ENCODE measurements at places on chromosomes 7 and 10.

DNA sequence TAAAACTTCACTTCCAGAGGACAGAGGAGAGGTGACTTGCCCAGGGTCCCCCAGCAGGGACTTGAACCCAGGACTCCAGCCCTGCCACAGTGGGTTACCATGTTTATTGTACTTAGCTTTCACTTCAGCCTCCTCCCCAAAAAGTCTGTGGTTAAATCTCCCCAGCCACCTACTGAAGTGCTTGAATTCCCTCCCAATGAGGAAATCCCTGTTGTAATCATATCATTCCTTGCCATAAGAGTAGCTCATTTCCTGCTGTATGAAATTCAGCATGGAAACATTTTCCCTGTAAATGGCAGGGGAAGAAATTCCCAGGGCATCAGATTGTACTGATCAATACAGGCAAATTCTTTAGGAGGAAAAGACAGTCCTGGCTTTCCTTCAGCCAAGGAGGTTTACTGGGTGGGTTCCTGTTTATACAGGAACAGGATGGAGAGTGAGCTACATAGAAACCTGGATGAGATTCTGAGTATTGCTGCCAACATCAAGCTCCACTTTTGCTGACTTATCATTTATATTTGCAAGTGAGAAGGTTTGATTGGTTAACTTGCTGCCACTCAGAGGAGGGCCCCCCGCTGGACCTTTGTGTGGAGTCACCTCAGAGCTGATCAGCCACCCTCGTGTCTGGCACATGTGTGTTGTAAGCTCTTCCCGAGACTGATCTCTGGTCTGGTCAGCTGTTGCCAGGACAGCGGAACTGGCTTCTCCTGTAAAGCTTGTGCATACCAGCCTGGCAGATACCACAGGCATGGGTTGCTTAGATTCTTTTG is 16.4 kb upstream of the PDZD8 start:
- DNase-seq = no peak

DNA sequence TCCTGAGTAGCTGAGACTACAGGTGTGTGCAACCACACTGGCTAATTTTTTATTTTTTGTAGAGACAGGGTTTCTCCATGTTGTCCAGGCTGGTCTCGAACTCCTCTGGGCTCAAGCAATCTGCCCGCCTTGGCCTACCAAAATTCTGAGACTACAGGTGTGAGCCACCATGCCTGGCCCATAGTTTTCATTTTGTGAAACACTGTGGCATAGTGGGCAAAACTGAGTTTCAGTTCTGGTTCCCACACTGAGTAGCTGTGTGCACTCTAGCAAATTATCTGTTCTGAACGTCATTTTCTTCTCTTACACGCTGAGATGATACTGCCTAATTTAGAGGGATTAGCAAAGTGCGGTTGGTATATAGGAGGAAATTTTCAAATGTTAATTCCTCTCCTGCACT is 13.5 kb downstream of the ATP5MK start:
- DNase-seq = no peak

DNA sequence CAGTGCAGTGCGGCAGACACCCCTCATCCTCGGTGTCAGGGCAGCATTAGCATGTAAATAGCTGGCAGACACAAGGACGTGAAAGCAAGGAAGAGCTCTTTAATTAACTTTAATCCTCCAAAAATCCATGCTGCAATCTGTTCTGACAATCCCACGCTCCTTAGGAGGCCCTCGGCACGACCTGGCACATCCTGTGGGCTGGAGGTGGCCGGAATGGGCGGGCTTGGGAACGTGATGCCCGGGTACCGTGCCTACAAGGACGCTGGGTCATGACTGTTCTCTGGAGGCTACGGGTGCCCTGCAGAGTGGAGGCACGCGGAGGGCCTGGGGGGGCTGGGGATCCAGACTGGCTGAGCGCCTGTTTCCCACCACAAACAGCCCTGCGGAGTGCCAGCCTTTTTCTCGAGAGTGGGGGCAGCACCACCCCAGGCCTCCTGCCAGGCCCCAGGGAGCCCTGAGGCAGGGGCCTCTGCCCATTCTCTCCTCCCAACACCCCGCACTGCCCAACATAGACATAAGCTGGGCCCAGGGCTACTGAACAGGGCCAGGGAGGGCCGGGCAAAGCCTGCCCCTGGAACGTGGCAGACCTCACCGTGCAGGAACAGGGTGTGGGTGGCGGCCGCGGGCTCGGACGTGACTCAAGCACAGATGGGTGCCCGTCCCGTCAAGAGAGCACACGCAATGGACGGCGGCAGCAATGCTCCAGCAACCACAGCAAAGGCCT is 189.3 kb downstream of the MAD1L1 start:
- DNase-seq = no peak

DNA sequence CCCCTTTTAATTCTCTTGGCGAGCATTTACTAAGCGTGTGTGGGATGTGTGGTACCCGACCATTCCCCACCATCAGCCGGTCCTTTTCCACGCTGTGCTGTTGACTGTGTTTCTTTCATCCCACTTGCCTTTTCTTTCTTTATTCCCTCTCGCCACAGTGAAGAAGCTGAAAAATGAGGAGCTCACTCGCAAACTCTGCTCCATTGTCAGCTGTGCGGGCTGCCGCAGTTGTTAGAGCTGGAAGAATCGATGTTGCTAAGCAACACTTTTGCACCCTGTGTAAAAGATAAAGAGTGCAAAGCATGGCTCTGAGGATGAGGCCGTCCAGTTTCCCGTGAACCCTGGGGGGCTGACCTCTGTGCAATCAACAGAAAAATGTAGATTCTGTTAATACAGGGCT is 203.1 kb upstream of the NEBL start:
- no peak for DNase-seq

Data from SHP77 (cell line).